ENCODE measurements at places on chromosomes 12 and 14.
A peak's percentile ranks its signal among the peaks of the same experiment; 100 is the strongest.

DNA sequence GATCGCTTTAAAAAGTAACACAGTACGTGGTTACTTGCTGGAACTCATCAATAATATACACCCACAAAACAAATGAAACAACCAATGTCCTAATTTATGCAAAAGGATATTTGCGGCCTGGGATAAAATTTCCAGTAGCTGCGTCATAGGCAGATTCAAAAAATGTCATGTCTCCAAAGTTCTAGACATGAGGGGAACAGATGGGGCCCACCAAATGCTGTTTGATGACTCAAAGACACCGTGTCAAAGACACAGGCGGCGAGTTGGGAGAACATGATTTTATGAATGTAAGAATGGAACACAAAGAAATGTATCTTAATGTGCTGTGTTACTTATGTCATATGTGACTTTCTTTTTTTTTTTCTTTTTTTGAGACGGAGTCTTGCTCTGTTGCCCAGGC lies 34.3 kb upstream of the NCOR2 start:
- DNase-seq = no peak

DNA sequence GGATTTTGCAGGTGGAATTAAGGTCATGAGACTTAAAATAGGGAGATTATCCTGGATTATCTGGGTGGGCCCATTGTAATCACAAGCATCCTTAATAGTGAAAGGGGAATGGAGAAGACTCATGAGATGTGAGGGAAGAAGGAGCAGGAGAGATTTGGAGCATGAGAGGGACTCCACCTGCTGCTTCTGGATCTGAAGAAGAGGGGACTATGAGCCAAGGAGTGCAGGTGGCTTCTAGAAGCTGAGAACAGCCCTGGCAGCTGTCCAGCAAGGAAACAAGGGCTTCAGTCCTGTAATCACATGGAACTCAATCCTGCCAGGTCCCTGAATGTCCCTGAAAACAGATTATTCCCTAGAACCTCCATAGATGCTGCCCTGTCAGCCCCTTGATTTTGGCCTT lies 67.8 kb downstream of the PELI2 start:
- peak; percentile 100 for DNase-seq

DNA sequence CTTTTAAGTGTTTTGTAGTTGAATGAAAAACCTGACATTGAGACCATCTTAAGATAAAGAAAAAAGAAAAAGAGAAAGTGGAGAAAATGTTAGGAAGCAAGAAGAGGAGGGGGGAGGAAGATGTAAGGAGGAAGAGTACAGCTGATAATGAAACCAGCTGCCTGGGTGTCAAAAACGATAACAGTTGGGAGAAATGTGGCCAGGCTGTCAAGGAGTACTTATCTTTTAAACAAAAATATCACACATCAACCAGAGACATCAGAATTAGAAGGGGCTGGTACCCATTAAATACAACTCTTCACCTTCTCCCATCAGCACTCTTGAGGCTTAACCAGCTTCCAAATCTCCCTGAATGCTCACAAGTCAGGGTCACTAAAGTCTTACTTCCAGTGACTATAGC lies 4.5 kb downstream of the SLC11A2 start:
- no peak for DNase-seq

DNA sequence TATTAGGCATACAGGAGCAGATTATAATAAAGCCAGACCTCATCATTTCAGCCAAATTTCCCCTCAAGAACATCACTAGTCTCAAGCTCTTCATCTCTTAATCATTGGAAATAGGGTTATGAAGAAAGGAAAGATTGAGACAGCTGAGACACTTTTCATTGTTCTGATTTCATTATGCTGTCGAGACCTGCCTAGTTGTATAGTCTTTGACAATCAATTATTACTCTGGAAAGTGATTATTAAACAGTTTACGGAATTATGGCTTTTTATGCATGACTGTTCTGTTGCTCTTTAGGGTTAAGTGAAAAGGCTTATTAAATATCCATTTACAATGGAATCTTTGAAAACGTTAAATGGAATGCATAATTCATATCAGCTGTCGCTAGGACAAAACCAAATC lies 48.3 kb downstream of the TTC6 start:
- DNase-seq = peak; percentile 1

DNA sequence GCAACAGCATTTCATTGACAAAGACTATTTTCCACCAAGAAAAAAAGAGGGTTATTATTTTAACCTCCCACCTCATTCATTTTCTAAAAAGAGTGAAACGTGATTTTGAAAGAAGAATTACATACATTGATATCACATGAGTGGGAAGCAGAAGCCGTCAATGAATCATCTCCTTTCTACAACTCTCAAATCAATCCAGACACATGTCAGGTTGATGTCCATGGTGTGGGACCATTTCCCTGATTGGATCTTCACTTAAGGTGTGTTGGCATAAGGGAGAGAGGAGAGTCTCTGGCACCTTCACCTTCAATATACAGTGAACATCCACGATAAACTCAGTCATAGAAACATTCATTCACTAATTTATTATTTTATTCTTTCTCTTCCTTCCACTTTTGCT lies 1095.1 kb downstream of the BCL11B start:
- DNase-seq = no peak

DNA sequence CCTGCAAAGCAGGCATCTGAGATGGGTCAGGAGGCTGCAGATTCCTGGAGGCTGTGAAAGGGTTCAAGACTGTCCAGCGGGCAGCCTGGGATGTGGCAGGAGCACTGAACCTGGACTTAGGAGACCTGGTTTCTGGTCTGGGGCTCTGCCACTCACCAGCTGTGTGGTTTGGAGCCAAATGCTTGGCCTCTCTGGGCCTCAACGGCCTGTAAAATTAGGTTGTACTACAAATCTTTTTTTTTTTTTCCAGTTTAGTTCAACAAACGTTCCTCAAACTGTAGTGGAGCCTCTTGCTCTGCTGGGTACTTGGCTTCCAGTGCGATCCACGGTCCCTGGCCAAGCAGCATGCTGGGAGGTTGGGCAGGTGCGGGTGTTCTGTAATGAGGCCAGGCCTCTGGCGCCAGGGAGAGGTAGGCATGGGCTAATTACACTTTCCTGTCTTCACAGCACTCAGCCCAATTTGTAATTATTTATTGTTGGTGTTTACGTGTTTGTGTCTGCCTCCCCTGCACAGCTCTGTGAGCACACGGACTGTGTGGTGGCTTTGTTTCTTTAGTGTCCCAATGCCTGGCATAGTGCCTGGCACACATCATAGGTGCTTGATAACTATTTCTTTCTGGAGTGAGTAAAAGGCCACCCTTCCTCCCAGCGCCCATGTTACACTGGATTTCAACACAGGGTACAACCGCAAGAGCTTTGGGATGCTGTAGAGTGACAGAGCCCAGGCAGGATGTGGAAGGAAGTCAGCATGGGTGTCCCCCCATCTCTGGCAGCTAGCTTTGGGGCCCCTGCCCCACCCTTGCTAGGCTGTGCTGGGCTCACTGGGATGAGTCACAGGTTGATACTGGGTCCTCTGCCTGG lies 5.8 kb upstream of the KRT80 start:
- DNase-seq = no peak

DNA sequence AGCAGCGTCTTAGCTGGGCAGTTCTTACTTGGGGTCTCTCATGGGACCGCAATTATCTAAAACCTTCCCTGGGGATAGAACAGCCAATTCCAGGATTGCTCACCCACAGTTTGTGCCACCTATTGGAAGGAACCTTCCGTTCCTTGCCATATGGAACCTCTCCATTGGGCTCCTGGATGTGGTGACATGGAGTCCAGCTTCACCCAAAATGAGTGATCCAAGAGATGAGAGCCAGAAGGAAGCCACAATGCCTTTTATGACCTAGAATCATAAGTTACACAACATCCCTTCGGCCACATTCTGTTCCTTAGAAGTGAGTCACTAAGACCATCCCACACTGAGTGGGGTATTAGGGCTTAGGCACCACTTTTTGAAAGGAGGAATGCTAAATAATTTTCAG lies 164.4 kb downstream of the FBXL14 start:
- no peak for DNase-seq

DNA sequence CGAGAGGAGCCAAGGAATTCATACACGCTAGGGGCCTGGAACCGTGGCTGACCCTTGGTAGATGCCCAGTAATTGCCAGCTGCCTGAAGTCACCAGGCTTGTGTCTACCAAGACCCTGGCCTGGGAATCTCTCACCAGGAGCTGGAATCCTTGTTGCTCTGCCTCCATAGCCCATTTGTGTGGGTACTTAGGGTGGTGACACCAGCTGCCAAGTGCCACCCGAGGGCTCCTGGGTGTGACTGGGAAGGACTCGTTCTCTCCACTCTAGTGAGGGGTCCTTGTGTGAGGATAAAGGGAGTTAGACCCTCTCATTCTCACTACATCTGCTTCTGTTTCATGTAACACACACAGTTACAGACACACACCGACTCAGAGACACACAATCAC lies 17.9 kb downstream of the SERPINA1 start:
- DNase-seq = no peak

- DNase-seq = no peak
Measured at GRCh38 chr12:109753959-109754358, 40.3 kb downstream of the FAM222A start.

DNA sequence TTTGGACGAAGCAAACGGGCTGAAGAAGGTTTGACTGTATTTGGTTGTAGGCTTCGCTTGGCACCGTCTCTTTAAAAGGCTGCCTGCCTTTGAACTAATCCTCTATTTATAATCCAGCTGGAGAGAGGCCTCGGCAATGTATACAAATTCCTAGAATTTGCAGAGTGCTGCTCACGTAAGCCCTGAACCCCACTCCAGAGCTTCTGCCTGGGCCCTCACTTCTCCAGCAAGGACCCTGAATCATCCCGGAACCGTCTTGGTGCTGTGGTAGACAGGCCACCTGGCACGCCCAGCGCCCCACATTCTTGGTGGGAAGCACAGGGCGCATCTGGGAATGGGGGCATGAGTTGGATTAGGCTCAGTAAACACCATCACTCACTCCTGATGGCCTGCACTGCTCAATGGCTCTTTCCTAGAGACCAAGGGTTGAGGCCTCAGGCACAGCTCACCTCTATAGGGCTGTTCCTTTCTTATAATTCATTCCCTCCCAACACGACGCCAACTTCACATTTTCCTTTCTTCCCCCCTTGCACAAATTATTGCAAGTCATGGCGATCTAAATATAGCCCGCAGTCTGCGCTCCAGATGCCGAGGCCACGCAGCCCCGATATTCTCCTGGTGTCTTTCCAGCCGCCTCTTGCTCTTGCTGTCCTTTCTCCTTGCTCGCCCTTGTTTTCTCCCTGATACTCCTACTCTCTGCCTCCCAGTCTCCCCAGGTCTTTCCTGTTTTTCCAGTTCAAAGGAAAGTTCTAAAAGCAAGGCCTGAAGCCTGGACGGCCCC lies 141.0 kb downstream of the ZFP36L1 start:
- peak; percentile 47 for DNase-seq

DNA sequence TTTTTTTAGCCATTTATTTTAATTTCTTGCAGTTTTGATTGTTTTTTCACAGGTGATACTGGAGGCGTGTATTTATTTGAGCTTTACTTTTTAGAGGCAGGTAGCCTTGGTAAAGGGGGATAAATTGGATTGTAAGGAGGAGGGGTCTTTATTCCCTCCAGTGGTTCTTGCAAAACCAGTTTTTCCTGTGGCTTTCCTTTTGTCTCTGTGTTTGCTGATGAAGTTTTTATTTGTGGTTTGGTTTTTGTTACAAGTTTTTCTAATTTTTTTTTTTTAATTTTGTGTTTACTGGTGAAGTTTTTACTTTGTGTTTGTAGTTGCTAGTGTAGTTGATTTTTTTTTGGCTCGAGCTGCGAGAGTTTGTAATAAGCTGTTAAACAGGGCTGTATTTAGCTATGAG lies 278.5 kb downstream of the PRKD1 start:
- no peak for DNase-seq

DNA sequence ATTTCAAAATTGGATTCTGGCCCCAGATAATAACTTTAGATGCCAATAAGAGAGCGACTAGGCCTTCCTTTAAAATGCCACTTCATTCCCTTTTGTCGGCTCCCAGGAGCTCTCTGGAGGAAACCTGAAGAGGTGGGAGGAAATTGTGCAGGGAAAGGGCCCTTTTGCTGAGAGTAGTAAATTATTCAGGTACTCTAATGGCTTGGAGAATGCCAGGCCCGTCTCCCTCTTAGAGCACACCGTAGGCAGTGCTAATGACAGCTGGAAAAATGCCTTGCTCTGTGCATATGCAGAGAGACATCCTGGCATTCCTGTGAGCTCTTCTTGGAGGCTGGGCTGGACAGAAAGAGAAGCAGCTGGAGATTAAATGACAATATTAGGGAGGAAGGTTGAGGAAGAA lies 115.0 kb upstream of the RPH3A start:
- no peak for DNase-seq

DNA sequence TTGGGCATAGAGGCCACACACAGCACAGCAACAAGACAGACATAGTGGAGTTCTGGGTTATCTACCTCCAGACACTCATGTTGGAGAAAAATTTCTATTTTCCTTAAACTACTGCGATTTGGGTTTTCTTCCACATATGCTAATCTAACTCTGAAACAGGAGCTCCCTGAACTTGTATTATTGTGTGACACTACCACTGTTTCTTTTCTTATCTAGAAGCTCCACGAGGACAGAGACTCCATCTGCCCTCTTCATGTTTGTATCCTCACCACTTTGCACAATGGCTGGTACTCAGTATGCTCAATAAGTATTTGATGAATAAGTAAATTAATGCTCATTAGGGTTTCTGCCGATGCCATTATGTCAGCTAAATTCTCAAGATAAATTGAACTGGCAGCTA lies 218.6 kb downstream of the PAX9 start:
- no peak for DNase-seq

GRCh38 chr12:125205386-125205785 lies 140.2 kb downstream of the AACS start:
- peak; percentile 28 for DNase-seq

DNA sequence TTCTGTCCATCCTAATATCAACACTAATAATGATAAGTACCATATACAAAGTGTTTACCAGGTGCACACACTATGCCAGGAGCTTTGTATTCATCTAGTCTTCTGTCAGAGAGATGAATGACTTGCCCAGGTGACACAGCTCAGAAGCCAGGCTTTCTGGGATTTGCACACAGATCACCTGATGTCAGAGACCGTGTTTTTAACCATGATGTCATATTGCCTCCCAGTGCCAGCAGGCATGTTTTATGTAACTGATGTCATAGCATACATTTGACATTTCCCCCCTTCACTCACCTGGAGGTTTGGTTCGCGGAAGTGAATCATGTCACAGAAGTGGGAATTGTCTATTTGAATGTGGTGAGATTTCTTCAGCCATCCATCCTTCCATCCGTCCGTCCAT lies 5.7 kb downstream of the WSCD2 start:
- no peak for DNase-seq

DNA sequence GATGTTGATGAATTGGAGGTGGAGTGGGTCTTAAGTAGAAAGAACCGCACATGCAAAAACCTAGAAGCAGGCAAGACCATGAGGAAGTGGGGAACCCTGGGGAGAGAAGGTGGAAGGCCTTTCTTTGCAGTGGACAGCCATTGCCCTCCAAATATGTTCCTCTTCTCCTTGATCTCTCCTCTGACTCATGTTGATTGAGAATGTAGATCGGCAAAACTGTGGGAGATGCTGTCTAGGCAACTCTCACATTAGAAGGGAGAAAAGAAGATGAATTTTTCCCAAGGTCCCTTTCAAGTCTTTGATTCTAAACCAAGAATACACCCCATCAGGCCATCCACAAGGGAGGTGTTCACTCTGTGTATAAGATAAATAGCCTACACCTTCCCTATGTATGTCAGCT lies 257.5 kb downstream of the MSRB3 start:
- DNase-seq = no peak

GRCh38 chr14:32296366-32296765 lies 32.7 kb upstream of the AKAP6 start:
- no peak for DNase-seq

GRCh38 chr14:92589213-92589852 lies 75.8 kb downstream of the RIN3 start:
- peak; percentile 50 for DNase-seq
